ENCODE measurements at places on chromosomes 12 and 14.

GRCh38 chr12:53994264-53995001 is 5.5 kb upstream of the HOXC9 start:
- DNase-seq: no peak

DNA sequence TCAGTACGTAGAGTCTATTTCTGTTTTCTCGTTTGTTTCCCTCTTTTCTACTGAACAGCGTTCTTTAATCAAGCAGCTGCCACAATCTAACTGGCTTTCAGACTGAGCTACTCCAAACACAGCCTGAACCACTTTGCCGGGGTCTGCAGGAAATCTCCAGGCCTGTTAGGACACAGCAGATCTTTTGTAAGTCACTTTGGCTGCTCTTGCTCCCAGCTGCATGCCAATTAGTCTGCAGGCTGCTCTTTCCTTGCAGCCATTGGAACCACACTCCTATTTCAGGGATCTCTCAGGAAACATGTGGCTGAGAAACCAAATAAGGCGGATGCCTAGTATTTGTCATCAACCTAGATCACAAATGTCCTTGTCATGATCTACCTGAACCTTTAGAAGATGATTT is 73.6 kb downstream of the TMTC1 start:
- peak; percentile 53 for DNase-seq

DNA sequence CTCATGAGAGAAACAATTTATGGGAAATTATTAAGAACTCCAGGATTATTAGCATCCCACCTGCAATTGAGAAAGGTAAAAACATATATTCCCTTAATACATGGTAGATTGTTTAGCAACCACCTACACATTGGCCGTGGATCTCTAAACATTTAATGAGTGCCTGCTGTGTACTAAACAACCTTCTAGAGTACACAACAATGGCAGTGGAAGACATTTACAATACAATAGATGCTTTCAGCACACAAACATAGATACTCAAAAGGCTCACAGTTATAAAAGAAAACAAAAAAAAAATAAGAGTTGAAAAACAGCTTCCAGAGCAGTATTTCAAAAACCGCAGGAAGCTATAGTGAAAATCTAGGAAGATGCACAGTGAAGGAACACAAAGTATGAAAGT is 382.9 kb downstream of the SYT1 start:
- DNase-seq: no peak

- no peak for DNase-seq
These were observed 103.9 kb downstream of the ALG10 start for GRCh38 chr12:34126239-34126641.

- DNase-seq: peak; percentile 61
These were observed 56.3 kb downstream of the SPTB start for GRCh38 chr14:64823305-64823861.

GRCh38 chr12:130266751-130267150 is 70.9 kb upstream of the PIWIL1 start:
- DNase-seq: no peak

All from fibroblast of lung (primary cell).